ENCODE measurements at places on chromosomes 1 and 21.
A peak's percentile ranks its signal among the peaks of the same experiment; 100 is the strongest.

- no peak for DNase-seq
These were observed 159.1 kb downstream of the EDEM3 start for GRCh38 chr1:184595596-184595995.

- DNase-seq = no peak
These were observed 588 bp downstream of the NEXN start for GRCh38 chr1:77888781-77889642.

DNA sequence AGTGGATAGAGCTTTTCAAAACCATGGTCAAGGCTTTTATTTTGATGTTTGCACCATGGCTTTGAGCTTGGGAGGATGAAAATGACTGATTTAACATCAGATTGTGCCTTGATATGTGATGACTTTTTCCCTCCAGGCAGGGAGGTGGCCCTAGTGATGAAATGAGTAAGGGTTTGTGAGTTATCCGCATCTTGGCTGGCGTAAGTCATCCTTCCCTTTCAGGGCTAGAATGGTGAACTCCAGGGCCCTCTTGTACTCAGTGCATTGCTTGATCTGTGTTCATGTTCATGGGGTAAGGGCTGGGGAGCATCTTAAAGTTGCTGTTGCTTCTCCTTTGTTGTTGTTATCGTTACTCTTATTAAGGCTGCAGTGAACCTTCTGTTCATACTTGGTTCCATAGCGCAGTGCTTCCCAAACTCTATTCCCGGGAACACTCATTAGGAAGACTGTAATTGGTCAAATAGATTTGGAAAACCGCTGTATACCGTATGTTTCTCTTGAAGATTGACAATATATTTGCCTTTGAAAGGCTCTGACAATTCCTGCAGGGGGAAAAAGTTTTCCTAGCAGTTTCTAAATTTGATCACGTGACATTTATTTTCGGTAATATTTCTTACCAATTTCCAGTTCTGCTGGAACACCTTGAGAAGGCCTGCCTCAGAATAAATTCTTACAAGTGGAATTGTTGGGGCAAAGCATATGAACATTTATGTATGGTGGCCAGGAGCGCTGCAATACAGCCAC, 23.1 kb downstream of the GPR137B start:
- DNase-seq = no peak

DNA sequence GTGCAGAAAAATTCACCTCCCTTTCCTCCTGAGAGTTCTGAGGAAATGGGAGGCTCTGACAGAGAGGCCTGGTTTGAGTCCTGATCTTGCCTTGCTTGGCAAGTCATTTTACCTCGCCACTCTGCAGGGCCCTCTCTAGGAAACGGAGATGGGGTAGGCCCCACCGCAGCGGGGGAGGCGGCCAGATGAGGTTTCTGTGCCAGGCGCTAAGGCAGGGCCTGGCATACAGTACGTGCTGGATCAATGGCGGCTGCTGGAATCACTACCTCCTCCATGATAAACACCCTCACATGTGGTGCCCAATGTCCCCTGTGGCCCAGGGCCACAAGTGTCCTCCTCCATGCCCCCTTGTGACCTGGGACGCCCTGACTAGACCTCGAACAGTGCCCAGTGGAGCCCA, 499 bp upstream of the PLEKHG5 start:
- DNase-seq = no peak

GRCh38 chr1:149903836-149904491, 4.6 kb downstream of the BOLA1 start:
- no peak for DNase-seq

DNA sequence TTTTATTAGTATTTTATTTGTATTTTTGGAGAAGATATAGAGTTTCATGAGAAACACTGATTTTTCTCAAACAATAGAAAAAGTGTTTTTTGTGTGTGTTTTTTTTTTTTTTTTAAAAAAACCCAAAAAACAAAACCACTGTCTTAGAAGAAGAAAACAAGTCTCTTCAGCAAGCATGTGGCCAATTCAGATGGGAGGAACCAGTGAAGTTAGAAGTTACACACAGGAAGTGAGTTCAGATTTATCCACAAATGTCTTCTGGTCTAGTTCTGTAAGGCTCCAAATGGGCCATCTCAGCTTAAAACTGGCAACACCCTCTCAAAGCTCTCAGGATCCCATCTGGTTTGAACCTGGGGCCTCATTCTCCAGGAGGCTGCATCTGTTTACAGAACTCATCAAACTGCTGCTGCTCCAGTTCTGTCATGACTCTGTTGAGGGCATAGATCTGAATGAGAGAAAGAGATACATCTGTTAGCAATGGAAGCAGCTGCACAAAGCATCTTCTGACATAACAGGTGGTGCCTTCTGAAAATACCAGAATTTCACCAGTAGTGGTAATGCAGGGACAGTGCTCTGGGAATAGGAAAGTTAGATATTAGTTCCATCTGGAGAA, 9.8 kb upstream of the ERMAP start:
- no peak for DNase-seq

DNA sequence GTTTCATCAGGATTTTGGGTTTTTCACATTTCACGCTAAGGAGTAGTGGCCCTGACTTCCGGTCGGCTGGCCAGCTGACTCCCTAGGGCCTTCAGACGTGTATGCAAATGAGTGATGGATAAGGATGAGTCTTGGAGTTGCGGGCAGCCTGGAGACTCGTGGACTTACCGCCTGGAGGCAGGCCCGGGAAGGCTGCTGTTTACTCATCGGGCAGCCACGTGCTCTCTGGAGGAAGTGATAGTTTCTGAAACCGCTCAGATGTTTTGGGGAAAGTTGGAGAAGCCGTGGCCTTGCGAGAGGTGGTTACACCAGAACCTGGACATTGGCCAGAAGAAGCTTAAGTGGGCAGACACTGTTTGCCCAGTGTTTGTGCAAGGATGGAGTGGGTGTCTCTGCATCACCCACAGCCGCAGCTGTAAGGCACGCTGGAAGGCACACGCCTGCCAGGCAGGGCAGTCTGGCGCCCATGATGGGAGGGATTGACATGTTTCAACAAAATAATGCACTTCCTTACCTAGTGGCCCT, 23.1 kb upstream of the TNFRSF1B start:
- DNase-seq = peak; percentile 62

DNA sequence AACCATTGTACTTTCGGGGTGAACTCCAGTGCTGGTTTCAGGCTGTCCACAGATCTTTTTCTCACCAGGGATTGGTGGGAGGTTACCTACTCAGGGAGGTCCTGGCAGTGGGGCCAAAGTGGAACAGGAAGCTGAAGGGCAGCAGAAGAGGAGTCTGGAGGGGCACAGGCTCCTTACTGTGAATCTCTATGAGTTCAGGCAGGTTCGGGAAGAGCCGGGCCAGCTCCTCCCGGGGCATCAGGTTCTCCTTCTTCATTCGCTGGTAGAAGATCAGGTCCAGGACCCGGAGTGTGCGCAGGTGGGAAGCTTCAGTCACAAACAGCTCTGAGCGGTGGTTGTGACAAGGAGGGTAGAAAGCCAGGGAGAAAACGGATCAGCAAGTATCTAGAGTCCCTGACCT, 26.7 kb downstream of the LRRC71 start:
- DNase-seq = no peak

GRCh38 chr1:6082430-6082971, 36.8 kb downstream of the KCNAB2 start:
- DNase-seq = no peak

DNA sequence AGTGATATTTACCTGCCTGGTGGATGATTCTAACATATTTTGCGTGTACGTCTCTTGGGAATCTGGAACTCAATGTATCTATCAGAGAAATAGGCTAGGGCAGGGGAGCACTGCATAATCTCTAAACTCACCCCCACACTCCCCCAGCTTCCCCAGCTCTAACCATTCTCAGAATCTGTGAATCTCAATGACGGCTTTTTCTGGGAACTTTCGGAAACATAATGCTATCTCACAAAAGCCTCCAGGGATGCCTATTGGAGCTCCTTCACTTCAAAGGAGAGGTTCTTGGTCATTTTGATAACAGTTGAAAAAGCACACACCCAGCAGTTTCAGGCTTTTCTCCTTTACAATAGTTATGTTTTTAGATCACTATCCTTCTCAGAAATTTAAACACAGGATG, 113.8 kb upstream of the MAGI3 start:
- no peak for DNase-seq

DNA sequence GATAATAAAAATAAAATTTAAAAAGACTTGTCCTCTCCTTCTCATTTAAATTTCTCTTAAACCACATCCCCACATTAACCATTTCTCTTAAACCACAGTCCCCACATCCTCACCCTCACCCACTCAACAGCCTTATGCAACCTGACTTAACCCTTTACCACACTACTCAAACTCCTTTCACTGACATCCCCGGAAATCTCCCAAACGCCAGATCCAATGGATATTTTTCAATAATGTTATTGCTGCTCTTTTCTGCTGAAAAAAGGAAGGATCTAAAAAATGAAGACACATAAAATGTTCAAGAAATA, 54.2 kb upstream of the EEIG2 start:
- no peak for DNase-seq

DNA sequence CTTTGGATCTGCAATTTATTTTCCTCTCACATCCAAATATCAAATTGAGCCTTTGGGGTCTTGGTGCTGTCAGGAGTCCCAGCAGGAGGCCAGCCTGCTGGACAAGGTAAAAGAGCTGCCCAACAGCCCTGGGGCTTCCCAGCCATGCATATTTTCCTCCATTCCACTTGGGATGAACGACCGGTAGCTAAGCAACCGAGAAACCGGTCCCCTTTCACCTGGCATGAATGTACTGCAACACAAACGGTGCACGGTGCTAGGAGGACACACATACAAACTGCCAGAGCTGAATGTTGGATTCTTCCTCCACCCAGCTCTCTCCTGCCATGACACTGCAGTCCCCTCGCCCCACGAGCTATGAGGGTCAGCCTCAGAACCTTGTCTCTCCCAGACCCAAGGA, 42.7 kb downstream of the BCAR3 start:
- DNase-seq = no peak

DNA sequence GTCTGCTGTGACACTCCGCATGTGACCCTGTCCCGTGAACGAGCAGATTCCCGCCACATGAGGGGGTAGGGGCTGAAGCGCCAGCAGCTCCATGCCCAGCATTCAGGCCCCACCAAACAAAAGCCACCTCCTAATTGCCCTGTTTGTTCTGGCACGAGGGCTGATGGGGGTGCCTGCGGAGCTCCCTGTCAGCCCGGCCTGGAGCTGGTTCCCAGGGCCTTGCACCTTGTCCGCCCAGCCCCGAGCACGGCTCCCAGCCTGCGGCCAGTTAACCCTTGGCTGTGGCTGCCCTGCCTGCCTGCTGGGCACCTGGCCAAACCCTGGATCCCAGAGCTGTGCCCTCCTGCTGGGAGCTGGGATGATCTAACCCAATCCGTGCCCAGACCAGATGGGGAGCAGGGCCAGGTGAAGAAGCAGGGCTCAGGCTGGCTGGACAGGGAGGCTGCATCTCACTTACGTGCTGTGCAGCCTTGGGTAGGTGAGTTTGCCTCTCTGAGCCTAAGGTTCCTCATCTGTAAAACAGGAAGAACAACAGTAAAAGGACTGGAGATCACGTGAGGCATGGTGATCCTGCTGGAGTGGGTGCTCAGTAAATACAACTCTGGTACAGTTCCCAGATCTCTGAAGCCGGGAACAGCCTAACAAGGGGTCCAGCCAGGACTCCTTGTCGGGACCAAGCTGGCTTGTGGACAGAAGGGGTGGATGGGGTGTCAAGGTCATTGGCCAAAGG, 110.9 kb upstream of the IFFO2 start:
- no peak for DNase-seq

DNA sequence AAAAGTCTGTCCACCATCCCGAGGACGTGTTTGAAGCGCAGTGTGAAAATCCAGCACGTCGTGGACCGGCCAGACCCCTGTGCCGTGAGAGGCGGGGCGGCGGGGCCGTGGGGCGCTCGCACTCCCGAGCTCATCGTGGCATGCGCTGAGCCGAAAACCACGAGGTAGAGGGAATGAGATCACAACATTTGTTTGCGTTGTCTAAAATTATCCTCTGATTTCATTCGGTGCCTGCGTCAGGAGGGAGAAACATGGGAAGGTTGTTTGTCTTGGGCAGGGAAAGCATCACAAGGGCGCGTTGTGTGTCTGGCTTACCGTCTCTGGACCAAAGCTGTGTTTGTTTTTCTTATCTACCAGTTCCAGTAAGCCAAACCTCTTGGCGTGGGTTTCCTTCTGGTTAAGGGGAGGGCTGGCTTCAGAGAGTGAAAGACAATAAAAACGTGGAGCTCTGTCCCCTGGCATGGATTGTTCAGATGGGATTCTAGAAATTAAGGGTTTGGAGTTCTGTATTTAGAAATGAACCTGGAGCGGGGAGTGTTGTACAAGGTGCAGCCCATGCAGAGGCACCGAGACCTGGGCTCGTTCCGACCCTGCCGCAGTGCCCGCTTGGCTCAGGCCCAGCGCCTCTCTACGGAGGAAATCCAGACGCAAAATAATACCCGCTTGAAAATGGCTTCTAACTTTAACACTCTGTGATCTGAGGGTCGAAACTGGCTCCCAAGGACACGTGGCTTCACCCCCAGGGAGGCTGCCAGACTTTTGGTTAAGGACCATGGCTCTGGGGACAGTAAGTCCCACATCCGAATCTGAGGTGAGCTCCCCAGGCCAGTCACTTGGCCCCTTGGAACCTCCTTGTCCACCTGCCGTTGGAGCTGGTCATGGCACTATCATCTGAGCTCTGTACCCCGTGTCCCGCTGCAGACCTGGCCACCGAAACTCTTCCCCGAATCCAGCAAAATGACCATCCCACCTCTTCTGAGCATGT, 68.7 kb upstream of the FAM3B start:
- no peak for DNase-seq

DNA sequence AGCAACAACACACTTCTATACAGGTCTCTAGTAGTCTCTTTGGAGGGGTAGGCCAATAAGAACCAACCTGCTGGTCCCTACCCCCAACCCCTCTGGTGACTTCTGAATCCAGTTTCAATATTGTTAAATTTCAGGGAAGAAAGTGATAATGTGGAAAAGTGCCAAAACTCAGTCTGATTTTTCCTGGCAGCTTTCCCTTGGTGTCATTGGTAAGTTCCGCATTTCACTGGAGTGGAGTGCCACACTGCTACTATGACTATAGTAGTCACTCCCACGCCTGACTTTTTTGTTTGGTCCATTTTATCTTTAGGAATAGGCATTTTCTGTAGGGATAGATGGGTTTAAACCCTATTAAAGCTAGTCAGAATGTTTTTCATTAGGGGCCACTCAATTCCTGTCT, 5.7 kb upstream of the ARID1A start:
- no peak for DNase-seq

DNA sequence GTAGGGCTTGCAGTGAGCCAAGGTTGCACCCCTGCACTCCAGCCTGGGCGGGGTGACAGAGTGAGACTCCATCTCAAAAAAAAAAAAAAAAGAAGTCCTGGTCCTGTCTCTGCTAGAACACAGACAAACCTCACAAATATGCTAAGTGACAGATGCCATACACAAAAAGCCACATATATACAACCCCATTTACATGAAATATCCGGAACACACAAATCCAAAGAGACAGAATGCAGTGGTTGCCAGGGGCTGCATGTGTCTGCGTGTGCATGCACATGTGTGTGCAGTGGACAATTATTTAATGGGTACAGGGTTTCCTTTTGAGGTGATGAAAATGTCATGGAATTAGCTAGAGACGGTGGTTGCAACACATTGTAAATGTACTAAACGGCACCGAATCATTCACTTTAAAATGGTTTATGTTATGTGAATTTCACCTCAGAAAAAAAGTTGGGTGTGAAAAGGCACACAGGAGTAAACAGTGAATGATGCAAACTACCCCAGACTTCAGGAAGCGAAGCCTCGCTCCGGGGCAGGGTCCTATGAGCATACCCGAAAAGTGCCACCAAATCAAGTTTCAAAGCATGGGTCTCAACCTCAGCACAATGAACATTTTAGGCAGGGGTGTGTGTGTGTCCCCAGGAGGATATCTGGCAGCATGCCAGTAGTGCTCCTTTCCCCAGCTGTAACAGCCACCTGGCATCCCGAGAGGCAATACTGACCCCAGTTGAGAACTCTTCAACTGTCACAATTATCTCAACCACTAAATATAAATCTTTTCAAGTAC, 48.3 kb downstream of the GNB1 start:
- DNase-seq = no peak

All from smooth muscle cell of the brain vasculature (primary cell).